ENCODE measurements at places on chromosomes 5 and 9.

DNA sequence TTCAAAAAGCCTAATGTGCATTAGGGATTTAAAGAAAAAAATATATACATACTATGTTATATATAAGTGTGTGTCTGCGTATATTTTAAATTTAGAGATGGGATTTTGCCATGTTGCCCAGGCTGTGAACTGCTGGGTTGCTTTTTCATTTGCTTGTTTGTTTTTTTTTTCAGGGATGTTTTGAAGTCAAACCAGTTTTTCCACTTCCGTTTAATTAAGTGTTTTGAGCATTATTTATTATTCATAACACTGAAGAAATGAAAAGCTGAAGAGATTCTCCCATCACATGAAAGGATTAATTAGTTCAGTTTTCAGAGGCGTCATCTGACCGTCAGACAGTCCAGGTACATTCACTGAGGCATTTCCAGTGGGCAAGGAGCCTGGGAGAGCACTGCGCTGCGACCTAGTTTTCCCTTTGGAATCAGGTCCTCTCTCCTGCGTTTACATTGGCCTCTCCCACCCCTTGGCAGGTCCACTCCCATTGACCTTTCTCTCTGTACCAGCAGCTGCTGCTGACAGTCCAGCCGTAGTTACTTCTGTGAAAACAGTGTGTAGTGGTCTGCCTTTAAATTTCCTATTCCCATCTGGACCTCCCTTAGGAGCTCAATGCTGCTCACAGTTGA lies 26.0 kb downstream of the ARRDC3 start:
- DNase-seq: no peak

DNA sequence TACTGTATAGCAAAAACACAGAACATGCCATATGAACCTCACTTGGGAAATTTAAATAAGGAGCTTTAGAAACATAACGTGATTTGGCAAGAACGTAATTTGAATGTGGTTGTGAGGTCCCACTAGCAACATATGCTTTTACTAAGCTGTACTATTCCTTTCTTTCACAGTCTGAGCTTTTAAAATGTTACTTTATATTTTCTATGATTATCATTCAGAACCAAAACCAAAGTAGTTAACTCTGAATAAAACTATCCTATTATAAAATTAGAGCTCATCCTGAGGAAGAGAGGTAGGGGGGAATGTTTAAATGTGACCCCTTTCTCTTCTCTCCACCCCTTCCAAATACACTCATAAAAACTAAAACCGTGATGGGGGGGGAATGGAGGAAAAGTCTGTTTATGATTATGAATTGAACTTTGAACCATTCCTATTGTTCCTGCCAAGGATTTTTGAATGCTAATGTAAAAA lies 435.7 kb downstream of the NFIB start:
- DNase-seq: no peak

GRCh38 chr5:3535414-3536211 lies 60.0 kb upstream of the IRX1 start:
- DNase-seq: no peak

GRCh38 chr5:14416621-14417275 lies 164.8 kb upstream of the OTULINL start:
- DNase-seq: no peak

DNA sequence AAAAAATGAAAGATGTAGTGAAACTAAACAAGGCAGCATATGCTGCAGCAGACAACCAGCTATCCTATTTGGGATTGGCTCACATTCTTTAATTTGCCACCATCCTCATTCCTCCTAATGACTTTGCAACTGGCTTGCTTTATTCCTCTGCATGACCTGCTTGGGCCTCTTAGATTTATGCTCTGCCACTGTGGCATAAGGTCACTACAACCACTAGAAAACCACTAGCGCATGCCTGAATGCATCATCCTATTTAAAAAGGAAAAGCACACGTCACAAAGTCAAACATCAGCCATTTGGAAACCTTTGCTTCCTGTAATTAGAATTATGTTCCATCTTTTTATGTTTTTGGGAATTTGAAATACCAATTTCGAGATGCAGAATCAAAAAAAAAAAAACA lies 40.8 kb upstream of the CCDC152 start:
- DNase-seq: no peak

GRCh38 chr5:151492729-151493128 lies 45.3 kb downstream of the SLC36A1 start:
- DNase-seq: no peak

- DNase-seq: no peak
Observed at GRCh38 chr5:32283539-32284377, 29.0 kb downstream of the MTMR12 start.

DNA sequence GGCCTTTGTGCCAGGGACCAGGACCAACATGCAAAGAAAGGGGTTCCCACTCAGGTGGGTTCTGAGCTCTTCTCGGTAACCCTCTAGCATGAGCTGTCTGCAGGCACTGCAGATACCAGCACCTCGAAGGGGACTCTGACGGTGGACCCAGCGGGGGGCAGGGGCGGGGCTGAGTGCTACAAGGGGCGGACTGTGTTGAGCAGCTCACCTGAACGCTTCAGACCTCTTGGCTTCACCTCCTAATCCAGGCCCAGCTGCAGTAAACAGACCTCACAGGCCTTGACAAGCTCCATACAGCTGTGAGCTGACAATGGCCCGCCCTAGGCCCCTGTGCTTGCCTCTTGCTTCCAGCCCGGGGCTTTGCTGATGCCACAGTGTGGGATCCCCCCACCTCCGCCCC lies 48.4 kb downstream of the C9orf50 start:
- DNase-seq: no peak

GRCh38 chr9:137000177-137000930 lies 4.0 kb upstream of the CLIC3 start:
- DNase-seq: peak; percentile 76

DNA sequence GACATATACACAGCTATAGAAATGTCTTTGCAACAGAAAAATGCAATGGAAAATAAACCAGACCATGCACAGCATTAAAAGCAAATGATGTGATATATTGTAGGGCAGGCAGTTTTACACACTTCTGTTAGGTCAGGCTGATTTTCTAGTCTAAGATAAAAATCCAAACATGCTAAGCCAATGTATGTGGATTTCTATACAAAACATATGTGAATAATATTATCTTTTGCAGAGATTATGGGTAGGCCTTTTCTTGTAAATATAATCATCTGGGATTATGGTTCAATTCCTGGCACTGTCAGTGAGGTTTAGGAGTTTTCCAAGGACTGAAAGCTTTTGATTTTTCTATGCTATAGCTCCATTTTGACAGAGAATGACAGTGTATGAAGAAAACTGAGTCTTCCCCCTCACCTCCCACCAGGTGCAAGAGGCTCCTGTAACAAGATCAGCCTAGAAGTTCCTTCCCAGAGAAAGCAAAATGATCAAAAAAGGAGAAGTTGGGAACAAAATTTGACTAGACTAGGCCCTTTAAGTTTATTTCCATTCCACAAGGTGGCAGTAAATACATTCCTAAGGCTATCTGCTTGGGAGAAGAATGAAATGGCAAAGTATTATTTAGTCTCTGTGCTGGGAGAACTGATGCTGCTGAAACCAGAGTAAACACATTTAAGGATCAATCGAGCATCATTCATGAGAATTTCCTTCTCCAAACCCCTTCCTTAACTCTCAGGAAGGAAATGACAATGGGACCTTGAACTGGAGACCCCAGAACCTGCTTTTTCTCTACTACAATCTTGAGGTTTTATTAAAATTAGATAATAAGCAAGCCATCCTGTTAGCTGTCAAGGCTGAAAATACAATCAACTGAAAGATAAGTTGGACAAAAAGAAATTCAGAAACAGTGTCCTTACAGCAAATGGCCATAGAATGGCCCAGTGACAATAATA lies 133.0 kb upstream of the TUT7 start:
- DNase-seq: no peak

GRCh38 chr5:154351141-154351540 lies 94.7 kb upstream of the SAP30L start:
- no peak for DNase-seq

GRCh38 chr5:147559749-147560148 lies 49.9 kb upstream of the DPYSL3 start:
- no peak for DNase-seq

GRCh38 chr5:37836592-37837413 lies 3.0 kb downstream of the GDNF start:
- DNase-seq: peak; percentile 56

- DNase-seq: no peak
Observed at GRCh38 chr5:134088994-134089560, 25.4 kb upstream of the TCF7 start.

Data from activated CD8-positive, alpha-beta memory T cell treated with anti-CD3 and anti-CD28 coated beads, Interleukin-2, amount 50 U/mL, for 48 hours (primary cell).